KBM-7 (cell line): ENCODE measurements at places on chromosomes 4 and X.

DNA sequence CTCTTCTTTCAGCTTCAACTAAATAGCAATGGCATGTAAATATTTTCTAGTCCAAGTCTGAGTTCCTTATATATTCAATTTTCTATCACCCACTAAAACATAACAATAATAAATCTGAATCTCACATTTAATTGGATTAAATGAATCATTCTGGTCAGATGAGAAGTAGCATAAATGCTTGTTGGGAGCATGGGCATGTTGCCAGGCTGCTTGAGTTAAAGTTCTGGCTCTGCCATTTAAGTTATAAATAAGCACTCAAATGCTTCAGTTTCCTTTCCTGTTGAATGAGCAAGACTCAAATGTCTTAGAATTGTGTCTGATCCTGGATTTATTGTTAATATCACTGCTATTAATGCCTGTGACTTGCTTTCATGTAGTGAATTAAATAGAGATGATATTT is 496.3 kb downstream of the STPG2 start:
- no peak for DNase-seq

DNA sequence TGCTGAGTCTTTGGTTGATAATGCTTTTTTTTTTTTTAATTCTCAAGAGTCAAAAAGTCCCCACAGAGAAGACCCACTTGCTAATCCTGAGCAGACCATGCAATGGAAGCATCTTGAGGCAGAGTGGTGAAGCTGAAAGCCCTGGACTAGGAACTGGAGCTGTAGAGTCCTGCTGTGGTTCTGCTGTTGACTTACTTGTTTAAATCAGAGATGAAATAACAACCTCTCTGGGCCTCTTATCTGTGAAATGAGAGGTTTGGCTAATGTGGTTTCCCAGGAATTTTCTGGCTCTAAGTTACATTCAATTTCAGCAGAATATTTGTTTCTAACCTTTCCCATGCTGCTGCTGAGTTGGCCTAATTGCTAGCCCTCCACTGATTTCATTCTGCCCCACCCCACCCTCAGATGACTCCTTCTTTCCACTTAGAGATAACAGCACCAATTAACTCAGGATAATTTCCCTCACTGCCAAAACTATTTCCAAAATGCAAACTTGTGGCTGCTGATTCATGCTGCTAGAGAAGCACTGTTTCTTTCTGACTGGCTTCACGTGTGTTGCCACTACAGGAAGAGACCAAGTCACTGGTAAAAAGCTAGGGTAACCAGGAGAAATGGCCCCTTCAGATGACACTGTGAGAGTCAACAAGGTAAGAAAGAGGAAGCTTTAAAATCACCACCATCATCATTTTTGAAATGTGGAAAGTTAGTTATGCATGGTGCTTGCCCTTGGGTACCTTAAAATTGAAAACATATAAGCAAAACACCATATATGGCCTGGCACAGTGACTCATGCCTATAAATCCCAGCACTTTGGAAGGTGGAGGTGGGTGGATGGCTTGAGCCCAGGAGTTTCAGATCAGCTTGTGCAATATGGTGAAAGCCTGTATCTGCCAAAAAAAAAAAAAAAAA is 326.4 kb downstream of the DCHS2 start:
- no peak for DNase-seq

DNA sequence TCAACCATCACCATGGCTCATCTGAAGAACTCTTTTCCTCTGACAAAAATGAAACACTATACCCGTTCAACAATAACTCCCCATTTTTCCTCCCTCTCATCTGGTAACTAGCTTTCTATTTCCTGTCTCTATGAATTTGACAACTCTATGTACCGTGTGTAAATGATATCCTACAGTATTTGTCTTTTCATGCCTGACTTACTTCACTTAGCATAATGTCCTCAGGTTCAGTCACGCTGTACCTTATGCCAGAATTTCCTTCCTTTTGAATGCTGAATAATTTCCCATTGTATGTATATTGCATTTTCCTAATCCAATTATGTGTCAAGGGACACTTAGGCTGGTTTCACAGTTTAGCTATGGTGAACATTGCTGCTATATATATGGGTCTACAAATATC is 18.2 kb downstream of the MAGEA9 start:
- DNase-seq: no peak

- no peak for DNase-seq
Observed at GRCh38 chr4:2042204-2042946, 16.8 kb upstream of the NAT8L start.

- no peak for DNase-seq
Observed at GRCh38 chr4:109916027-109916409, 3.3 kb downstream of the EGF start.

DNA sequence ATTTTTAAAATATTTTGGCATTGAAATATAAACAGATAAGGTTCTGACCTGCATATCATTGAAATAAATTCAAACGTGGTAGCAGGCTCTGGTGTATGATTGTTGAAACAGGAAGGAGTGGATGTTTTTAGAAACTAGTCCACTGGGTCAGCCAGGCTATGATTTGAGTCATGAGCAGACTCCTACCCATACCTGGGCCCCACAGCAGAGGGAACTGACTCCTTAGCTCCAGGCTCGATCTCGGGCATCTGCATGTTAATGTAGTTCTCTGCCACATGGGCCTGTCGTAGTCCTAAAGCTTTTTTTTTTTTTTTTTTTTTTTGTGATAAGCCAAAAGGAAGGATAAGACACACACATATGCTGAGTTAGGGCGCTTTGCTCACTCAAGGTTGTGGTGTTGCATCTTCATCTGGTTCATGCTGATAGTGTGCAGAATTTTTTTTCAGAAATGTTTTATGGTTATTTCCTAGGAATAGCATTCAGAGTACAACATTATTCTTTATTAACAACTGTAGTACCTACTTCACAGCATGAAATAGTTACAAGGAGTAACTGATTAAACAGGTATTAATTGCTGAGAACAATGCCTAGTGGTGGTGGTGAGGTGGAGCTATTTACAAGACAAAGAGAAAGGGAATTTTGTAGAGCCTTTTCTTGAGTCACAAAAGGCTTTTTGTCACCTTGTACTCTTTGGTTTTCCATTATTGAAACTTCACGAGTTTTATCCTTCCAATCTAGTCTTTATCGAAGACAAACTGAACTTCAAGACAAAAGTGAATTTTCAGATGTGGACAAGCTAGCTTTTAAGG is 27.3 kb downstream of the OFD1 start:
- no peak for DNase-seq

DNA sequence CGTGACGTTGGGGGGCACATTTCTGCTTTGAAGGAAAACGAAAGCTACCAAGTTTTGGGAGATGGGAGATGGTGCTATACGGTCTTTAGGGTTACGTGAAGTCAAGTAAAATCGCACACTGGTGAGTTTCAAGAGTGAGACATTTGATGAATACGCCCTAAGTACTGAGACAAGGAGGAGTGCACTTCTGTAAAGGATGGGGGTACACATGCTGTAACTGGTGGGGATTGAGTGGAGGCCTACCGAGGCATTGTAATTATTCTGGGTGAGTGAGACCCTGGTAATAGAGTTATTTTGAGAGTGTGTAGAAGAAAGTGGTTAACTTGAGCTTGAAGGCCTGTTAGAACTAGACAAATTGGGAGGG is 536 bp downstream of the SH3BGRL start:
- no peak for DNase-seq

DNA sequence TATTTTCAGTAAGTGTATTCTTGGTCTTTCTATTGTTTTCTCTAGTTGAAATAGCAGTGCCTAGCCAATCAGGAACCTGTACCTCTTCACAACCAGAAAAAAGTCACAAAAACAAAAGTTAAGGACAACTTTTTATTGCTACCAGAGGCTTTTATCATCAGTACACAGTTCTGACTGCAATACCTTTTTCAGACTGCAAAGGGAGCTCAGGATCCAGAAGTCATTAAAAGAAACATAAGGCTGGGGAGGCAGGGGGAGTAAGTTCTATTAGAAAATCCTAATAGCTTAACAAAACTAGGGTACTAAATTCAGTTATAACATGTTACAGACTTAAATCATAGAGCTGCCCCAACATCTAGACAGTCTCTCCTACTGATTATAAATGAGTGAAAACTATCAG is 28.8 kb downstream of the CCNI start:
- peak; percentile 31 for DNase-seq

- no peak for DNase-seq
Observed at GRCh38 chr4:182556580-182556979, 313.4 kb downstream of the TENM3 start.

- DNase-seq: no peak
Observed at GRCh38 chrX:96619588-96619987, 65.1 kb upstream of the DIAPH2 start.

GRCh38 chrX:275967-276580 is 5.1 kb upstream of the PLCXD1 start:
- peak; percentile 97 for DNase-seq

DNA sequence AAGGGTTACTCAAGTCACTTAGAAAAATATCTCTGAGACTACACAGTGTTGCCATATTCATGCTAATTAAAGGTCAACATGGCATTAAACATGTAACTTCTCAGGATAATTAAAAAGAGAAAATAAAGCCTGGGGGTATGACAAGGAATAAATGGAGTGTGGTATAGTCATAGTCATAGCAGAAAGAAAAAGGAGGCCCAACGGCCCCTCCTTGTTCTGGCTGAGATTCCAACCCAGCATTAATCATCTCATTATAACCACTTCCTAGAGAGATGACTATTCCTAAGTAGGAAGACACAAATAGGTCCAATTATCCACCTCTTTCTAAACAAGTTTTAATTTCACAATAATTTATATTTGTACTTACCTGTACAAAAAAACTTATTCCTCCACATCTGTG is 778.4 kb upstream of the AADAT start:
- no peak for DNase-seq

DNA sequence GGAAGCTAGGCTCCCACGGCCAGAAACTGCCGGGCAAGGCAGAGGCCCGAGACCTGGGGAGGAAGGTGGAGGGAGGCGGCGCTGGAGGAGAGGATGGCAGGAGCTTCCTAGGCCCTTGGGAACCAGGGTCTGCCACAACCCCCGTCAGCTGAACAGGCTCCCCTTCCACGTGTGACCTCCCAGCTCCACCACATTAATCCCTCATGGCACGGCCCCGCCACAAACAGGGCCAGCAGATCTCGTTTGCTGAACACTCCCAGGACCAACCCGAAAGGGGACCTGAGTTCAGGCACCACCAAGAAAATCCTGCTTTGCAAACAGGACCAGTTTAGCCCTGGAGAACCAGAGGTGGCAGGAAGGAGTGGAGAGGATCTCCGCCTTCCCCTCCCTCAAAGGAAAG is 62.7 kb downstream of the FHDC1 start:
- DNase-seq: no peak

DNA sequence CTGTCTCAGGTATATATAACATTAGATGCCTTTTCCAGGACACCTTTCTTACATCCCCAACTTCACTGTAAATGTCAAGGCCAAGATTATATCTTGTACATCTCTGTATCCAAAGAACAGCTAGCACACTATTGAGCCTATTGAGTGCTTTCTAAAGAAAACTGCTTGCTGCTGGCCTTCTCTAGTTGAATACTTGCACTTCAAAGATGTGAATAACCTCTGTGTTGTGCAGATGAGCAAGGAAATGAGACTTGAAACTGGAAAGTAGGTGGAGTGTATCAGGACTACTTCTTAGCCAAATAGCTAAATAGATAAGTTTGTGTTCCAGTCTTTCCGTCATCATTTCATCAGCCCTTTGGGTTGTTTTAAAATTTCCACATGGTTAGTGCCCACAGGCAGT is 704.4 kb upstream of the AMOT start:
- DNase-seq: no peak
